ENCODE measurements at places on chromosomes 5 and 9. TPM values are rescaled to one million over a fixed set of nuclear protein-coding genes. Genes with fewer than 3 reads are reported as not detected.
A peak's percentile ranks its signal among the peaks of the same experiment; 100 is the strongest.

The LHX6 gene
- 0.53 TPM for total RNA-seq

The SLC6A3 gene
- 0.07 TPM for total RNA-seq

The TAF1L gene
- 0.02 TPM for total RNA-seq

- no peaks in the 10 kb centered on the region for H3K27me3 ChIP-seq
- H3K4me3 ChIP-seq = no peak overlapping the region
- H3K27ac ChIP-seq = no peak overlapping the region
- peaks cover 38% of the 10 kb centered on the region for H3K36me3 ChIP-seq
- H3K4me1 ChIP-seq = no peaks in the 10 kb centered on the region
These were observed 255.9 kb downstream of the SAXO1 start for GRCh38 chr9:18776836-18777820.

DNA sequence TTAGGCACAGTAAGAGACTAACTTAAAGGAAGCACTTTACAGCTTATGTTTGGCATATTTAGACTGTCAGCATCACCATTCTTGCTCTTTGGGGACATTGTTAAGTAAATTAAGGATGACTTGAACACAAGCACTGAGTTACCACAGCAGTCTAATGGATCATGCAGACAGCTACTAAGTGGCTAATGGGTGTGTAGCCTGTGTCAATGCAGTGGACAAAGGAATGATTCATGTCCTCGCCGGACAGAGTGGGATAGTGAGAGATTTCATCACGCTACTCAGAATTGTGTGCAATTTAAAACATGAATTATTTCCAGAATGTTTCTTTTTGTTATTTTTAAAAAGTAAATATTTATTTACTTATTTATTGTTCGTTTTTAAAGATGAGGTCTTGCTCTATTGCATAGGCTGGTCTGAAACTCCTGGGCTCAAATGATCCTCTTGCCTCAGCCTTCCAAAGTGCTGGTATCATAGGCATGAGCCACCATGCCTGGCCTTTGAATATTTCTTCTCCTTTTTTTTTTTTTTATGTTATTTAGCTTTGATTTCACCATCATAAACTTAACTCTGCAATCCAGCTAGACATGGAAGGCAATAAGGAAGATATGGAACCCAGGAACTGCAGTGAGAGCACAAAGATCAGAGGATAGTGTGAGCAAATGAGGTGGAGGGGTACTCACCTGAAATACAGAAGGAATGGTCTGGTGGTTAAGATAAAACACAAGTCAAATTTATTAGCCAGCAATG, 53.0 kb upstream of the KLF4 start:
- H3K27me3 ChIP-seq = no peaks in the 10 kb centered on the region
- no peaks in the 10 kb centered on the region for H3K36me3 ChIP-seq
- DNase-seq = peak; percentile 9
- H3K4me3 ChIP-seq = no peak overlapping the region
- H3K4me1 ChIP-seq = no peaks in the 10 kb centered on the region

DNA sequence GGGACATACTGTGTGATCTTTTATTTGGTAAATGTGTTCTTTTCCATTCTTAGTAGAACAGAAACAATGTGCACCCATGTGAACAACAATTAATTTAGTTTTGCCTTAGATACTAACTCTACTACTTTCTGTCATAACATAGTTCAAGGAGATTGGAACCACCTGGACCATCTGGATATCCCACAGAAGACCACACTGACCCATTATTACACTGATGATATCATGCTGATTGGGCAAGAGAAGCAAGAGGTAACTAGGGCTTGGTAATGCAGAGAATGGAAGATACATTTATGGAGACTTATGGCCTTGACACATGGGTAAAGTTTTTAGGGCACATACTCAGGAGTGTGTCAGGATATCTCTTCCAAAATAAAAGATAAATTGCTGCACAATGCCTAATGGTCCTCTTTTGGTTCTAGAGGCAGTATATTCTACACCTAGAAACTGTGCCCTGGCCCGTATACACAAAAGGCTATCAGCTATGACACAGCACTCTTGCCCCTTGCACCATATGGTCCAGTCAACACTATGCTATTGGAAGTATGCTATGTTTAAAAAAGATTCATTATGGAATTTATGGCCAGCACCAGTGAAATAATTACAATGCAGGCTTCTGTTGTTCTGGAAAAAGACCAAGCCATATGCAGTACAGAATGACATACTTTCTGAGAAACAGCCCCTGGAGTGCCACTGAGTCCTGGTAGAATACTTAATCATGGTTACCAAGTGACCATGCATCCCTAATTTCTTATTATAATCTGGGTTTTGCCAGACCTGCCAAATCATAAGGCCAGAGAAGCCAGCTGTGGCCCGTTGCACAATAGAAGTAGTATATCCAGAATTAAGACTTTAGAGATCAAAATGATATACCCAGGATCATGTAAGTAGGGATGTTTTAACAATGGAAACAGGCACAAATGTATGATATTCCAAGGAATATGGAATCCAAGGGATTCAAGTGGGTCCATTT, 41.6 kb upstream of the MROH2B start:
- peaks cover 4% of the 10 kb centered on the region for H3K4me1 ChIP-seq
- H3K27me3 ChIP-seq = no peaks in the 10 kb centered on the region
- no peak overlapping the region for H3K27ac ChIP-seq

- H3K27ac ChIP-seq = peak overlapping the region; percentile 68
- H3K4me3 ChIP-seq = peak overlapping the region; percentile 94
- peaks cover 8% of the 10 kb centered on the region for H3K36me3 ChIP-seq
These were observed 694 bp upstream of the PLIN2 start for GRCh38 chr9:19127871-19128500.

DNA sequence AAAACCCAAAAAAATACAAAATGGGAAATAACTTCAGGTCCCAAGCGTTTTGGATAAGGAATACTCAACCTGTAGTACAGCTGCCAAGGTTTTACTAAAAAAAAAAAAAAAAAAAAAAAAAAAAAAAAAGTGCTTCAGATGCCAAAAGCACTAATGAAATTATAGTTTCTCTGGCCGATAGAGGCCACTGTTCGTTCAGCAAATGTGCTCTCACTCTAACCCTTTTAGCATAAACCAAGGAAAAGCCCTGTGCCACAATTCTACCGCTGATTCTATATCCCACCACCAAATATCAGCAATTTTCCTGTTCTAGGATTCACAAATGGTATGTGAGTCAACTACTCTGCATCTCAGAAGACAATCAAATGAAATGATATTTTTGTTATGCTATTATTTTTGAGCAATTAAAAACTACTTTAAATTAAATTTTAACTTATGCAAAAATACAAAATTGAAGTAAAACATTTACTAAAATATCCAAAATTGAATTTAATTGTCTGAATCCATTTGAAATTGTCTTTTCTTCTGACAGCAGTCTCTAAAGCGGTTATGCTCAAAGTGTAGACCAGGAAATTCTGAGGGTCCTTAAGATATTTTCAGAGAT, 79.8 kb downstream of the RICTOR start:
- H3K4me1 ChIP-seq = no peaks in the 10 kb centered on the region
- H3K36me3 ChIP-seq = peaks cover 8% of the 10 kb centered on the region
- no peak overlapping the region for H3K27ac ChIP-seq

DNA sequence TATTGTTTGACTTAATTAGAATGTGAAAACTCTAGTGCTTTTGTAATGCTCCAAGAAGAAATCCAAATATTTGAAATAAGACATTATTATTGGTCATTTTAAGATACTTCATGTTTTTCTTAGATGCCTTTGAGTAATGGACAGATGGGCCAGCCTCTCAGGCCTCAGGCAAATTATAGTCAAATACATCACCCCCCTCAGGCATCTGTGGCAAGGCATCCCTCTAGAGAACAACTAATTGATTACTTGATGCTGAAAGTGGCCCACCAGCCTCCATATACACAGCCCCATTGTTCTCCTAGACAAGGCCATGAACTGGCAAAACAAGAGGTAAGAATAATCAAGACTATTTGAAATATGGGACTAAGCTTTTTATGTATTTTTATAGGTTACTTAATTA, 69.2 kb upstream of the SREK1 start:
- no peak overlapping the region for H3K27ac ChIP-seq
- DNase-seq = no peak
- H3K4me1 ChIP-seq = no peaks in the 10 kb centered on the region
- H3K27me3 ChIP-seq = no peaks in the 10 kb centered on the region

DNA sequence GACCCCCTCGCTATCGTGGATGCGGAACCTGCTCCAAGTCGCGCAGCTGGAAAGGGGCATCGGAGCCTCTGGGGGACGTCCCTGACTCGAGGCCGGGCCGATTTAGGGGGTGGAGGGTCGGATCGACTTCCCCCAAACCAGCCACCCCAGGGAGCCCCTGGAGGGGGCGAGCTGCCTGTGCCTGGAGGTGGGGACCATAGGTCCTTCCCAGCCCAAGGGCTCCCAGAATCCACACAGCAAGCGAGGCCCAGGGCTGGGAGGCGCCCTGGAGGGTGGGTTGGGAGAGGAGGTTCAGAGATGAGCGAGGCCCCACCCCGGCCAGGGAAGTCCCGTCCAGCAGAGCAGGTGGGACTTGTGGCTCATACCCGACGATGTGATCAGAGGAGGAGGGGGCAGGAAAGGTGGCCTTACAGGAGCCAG, 147.6 kb downstream of the GAPVD1 start:
- peaks cover 4% of the 10 kb centered on the region for H3K4me1 ChIP-seq
- H3K27me3 ChIP-seq = no peaks in the 10 kb centered on the region
- no peaks in the 10 kb centered on the region for H3K36me3 ChIP-seq
- no peak overlapping the region for H3K27ac ChIP-seq
- DNase-seq = no peak

DNA sequence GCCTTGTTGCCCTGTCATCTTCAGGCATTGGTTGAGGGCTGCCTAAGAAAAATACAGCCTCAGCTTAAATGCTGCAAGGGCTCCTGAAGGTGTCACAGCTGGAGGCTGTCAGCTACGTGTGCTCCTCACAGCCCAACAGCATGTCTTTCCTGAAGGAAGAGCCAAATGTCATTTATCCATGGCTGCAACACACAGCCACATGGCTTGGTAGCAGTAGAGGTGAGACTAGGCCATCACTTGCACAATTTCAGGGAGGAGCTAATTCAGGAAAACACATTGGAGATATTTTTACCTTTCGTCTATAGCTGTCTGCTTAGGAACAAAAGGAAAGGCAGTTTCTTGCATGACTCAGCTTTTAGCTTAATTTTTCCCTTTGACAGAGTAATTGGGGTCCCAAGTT, 260.7 kb downstream of the SYK start:
- no peak overlapping the region for H3K27ac ChIP-seq

Measured in astrocyte (in vitro differentiated cells and primary cell).